ENCODE measurements at places on chromosomes 7 and 10.

GRCh38 chr10:17859492-17860156, 50.5 kb downstream of the MRC1 start:
- DNase-seq: no peak

GRCh38 chr7:101954499-101954898, 137.1 kb downstream of the CUX1 start:
- no peak for DNase-seq

DNA sequence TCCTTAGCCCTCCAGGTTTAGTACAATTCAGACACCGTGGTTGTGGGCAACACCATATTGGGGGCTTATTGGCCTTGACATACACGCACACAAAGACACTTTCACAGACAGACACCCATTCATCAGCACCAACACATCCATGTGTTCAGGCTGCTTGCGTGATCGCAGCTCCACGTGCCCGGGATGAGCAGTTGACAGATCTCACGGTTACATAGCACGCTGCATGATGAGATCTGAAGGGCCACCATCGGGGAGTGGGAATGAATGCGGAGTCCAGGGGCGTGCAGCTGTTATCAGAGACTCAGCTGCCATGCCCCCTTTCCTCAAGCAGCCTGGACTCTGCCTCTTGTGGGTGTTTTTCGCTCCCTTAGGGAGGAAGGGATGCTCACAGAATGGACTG, 285.2 kb downstream of the USP6NL start:
- DNase-seq: no peak

- no peak for DNase-seq
Observed at GRCh38 chr7:2997014-2997413, 46.7 kb downstream of the CARD11 start.

- no peak for DNase-seq
Observed at GRCh38 chr7:79921976-79922375, 212.7 kb upstream of the GNAI1 start.

- DNase-seq: peak; percentile 84
Observed at GRCh38 chr10:105188737-105189462, 547.8 kb downstream of the SORCS3 start.

- no peak for DNase-seq
Observed at GRCh38 chr10:6173203-6173602, 29.5 kb upstream of the PFKFB3 start.

DNA sequence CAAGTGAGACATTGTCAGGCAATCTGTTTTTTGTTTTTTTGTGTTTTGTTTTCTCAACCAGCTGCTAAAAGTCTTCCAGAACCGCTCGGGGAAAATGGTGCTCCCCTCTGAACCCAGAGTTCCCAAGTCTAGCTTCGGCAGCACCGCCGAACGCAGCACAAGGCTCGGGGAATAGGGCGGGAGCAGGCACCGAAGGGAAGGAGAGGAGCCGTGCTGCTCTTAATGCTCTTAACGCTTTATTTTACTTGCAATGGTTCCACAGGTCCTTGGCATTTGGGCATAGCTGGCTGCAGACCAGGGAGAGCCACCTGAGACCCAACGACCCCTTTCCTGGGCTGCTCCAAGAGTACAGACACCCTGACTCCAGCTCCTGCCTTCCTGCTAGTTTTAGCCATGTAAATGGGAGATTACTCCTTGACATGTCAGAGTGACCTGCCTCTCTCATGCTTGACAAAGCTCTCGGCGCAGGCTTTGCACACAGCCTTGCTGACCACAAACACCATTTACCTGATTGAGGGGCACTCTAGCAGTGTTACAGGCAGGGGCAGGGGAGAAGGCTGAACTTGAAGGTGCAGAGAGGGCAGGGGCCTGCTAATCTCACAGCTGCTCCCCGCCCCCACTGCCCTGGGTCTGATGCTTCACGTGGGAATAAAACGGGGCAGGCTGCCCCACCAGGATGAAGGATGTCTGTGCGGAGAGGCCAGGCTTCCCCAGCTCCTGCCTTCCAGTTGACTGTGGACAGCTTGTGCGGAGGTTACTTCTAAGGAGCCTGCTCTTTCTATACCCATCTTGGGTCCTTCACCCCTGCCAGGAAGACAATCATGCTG, 58.6 kb upstream of the EFCAB10 start:
- DNase-seq: no peak

GRCh38 chr10:5531558-5532306, 7.0 kb downstream of the CALML3 start:
- no peak for DNase-seq

- peak; percentile 91 for DNase-seq
Observed at GRCh38 chr10:3426190-3426845, 253.7 kb upstream of the PITRM1 start.

GRCh38 chr10:12549297-12549696, 199.9 kb downstream of the CAMK1D start:
- DNase-seq: no peak

DNA sequence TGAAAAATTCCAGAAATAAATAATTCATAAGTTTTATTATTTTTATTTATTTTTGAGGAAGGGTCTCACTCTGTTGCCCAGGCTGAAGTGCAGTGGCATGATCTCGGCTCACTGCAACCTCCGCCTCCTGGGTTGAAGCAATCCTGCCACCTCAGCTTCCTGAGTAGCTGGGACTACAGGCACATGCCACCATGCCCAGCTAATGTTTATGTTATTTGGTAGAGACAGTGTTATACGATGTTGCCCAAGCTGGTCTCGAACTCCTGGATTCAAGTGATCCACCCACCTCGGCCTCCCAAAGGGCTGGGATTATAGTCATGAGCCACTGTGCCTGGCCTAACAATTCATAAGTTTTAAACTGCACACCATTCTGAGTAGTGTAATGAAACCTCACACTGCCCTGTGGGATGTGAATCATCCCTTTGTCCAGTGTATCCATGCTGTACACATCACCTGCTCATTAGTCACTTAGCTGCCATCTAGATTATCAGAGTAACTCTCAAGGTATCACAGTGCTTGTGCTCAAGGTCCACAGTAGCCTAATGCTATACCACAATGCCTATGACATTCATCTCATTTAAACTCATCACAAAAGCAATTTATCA, 17.9 kb downstream of the RTKN2 start:
- DNase-seq: peak; percentile 47

DNA sequence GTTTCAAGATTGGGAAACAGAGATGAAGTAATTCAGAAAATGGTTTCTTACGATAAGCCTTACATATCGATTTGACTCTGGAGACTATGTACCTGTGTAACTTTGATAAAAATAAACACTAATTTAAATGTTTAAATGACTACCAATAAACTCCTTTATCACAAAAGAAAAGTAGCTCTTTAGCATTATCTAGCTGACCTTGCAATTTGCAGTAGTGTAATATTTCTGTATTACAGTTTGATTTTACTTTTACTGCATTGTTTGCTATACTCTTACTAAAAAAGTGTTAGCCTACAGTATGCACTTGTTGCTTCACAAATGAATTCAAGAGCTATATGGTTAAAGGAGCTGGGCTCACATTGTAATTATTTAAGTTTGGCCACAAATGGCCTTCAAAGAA, 77.8 kb upstream of the ZNF804B start:
- no peak for DNase-seq

GRCh38 chr7:128366300-128366699, 4.8 kb upstream of the PRRT4 start:
- DNase-seq: no peak

- peak; percentile 28 for DNase-seq
Observed at GRCh38 chr7:34772296-34772938, 114.4 kb downstream of the NPSR1 start.

- DNase-seq: no peak
Observed at GRCh38 chr10:97320480-97321031, 1.5 kb downstream of the FRAT1 start.

DNA sequence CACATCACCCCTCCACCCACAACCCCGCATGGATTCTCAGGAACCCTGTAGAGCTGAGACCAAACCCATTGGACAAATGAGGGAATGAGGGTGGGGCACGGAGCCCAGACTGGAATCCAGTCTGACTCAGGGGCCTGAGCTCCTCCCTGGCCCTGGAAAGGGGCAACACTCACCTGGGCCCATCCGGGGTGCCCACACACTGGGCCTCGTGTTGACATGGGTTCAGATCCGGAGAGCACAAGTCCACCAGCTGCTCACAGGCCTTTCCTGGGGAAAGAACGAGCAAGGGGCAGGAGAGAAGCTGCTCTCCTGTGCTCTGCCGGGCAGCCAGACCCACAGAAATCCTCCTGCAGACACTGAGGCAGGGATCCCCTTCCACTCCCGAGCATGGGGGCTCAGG, 172.2 kb downstream of the SLIT1 start:
- no peak for DNase-seq

DNA sequence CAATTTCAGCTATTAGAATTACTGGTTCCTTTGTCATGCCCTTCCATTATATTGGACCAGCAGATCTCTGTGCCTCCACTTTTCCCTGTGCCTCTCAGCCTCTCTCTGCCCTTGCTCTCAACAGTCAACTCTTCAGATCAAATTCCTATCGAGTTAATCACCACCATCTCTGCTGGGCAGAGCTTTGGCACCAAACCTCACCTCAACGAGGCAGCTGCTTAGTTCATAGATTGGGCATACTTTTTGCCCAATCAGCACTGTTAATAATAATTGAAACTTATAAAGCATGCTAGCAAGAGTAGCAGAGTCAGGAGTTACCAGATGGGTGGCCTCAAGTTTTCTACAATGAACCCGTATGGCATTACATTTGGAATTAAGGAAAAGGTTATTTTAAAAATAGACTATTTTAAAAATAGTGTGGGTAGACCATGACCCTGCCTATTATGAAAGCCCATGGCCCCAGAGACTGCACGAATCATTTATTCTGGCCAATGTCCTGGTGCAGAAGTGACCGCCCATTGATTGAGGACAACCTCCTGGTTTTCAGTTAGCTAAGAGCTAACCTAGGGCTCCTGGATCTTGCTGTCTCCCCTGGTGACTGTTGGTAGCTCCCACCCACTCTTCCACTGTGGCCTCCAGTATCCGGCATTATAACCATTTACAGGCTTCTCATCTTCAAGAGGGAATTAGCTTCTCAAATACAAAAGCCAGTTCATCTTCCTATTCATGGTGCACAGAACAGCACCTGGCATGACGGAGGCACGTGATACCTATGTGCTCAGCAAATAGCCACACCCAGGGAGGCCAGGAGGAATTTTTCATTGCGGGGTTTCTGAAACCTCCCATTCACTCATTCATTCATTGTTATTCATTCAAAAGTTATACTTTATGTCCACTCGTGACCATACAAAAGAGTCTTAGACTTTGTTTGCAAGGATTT, 265.4 kb downstream of the INHBA start:
- DNase-seq: no peak

DNA sequence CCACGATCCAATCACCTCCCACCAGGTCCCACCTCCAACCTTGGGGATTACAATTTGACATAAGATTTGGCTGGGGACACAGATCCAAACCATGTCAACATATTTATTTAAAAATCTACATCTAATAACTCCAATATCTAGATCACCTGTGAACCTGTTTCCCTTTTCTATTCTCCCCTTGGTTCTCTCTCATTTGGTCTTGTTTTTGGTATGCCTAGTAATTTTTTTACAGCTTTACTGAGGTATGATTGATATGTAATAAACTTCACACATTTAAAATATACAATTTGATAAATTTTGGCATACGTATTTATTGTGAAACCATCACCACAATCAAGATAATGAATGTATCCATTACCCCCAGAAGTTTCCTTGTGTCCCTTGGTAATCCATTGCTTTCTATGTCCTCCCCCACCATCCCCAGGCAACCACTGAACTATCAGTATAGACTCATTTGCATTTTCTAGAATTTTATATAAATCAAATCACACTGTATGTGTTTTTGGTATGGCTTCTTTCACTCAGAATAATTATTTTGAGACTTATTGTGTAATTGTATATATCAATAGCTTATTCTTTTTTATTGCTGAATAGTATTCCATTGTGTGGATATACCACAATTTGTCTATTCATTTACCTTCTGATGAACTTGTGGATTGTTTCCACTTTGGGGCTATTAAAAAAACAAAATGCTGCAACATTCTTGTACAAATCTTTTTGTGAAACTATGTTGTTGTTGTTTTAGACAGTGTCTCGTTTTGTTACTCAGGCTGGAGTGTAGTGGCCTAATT, 45.2 kb upstream of the NUB1 start:
- no peak for DNase-seq
